NCI-H524 (cell line): ENCODE measurements at places on chromosomes 3 and 15.
A peak's percentile ranks its signal among the peaks of the same experiment; 100 is the strongest.

GRCh38 chr15:61780278-61780980 lies 279.8 kb downstream of the VPS13C start:
- DNase-seq, result no peak

- no peak for DNase-seq
These were observed 576.1 kb downstream of the OTOL1 start for GRCh38 chr3:162072656-162073164.

- DNase-seq, result peak; percentile 39
These were observed 573.4 kb upstream of the DPPA4 start for GRCh38 chr3:109910772-109911171.

DNA sequence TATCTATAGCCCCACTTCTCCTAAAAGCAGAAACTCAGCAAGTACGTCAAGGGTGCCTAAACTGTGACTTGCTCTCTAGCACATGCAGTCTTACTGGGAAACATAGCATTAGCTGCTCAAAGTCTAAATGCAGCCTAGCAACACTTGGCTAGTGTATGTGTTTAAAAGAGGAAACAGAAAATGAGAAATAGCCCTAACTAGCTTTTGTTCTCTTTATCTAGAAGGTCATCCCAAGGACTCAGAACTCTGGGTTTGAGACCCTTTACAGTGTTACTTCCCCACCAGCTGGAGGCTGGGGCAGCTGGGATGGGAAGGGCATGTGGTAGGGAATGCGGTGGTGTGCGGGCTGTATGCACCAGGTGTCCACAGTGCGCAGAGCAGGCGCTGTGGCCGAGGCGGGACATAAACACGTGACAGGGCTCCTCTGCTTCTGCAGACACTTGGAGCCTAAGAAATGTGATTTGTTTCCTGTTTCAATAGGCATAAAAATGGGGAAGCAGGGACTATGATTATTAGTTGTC lies 13.3 kb downstream of the ETV5 start:
- DNase-seq, result no peak

DNA sequence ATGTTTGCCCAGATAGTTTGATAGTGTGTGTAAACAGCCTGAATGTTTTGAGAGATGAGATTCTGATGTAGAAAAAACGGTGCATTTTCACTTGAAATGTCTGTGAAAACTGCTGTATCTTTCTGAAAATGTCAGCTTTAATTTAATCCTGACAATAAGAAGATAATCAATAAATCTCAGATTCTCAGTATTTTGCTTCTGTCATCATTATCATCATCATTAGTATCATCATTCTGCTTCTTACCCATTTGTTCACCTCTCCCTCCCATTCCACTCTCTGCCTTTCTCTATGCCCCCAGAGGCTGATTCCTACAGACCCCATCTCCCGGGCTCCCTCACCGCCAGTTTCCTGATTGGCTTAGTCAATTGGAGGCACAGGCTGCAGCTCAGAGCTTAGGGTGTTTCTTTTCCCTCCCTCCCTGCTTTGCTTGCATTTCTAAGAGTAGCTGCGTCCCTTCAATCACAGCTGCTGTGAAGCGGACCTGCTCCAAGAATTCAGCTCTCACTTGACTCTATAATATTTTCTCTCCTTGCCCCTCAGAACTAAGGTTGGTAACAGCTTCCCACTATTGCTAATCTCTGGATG lies 8.2 kb upstream of the SNTN start:
- DNase-seq, result no peak

DNA sequence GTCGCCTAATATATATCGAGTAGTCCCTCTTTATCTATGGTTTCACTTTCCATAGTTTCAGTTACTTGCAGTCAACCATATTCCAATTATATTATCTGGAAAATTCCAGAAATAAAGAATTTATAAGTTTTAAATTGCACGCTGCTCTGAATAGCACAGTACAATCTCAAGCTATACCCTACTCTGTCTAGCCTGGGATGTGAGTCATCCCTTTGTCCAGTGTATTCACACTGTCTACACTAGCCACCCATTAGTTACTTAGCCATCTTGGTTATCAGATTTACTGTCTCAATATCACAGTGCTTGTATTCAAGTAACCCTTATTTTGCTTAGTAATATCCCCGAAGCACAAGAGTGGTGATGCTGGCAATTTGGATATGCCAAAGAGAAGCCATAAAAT lies 72.1 kb upstream of the EOMES start:
- no peak for DNase-seq

- DNase-seq, result no peak
These were observed 39.2 kb upstream of the SPSB4 start for GRCh38 chr3:141011997-141012262.

GRCh38 chr15:83710452-83710851 lies 56.5 kb downstream of the ADAMTSL3 start:
- DNase-seq, result no peak

GRCh38 chr3:196454935-196455334 lies 22.7 kb upstream of the UBXN7 start:
- DNase-seq, result no peak

DNA sequence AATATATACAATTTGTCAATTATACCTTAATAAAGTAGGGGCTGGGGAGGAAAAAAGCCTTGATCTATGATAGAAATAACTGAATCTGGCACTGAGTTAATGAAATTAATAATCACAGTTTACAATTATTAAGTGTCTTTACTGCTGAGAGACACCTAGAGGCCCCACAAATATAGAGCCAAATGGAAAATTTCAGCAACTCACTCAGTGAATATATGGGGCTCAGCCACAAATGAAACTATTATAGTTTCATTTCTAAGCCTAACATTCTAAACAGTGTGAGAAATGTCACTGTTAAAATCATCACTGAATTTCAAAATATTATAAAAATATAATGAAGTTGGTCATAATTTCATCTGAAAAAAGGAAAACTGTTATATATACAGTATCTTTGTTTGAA lies 40.3 kb downstream of the GNB4 start:
- no peak for DNase-seq

DNA sequence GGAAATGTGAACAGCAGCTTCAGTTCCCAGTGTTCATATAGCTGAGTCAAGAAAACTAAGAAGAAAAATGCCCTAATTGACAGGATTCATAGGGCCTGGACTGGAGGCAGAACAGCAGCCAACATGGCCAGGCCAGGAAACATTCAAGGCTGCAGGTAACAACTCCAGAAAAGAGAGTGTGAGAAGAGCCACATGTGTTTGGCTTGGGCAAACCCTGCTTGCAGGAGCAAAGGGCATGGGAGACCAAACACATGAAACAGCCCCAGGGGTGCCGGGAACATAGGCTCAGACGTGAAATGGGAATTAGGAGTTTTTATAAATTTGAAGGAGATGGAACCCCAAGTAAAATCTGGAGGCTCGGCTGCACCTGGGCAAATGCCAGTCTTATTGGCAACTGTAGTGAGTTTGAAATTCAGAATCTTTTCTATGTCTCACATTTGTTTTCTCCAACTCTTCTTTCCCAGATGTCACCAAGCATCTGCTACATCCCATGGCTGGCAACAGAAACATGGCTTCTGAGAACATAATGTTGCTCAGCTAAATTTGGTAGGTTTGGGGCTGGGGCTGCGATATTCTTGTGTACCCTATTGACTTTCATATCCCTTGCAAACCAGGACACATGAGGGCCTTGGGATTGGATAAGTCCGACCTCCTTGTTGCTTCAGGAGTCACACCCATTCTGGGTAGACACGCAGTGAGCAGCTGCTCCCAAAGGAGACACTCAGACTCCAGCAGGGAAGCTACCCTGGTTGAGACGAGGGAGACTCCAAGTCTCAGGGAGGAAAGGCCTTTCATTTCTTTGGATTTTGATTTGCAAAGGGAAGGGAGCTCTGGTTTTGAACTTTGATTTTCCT lies 98.9 kb upstream of the CLSTN2 start:
- DNase-seq, result no peak

- DNase-seq, result no peak
These were observed 5.6 kb downstream of the PCYT1A start for GRCh38 chr3:196281962-196282361.

GRCh38 chr3:16529264-16529663 lies 15.8 kb upstream of the RFTN1 start:
- DNase-seq, result no peak

DNA sequence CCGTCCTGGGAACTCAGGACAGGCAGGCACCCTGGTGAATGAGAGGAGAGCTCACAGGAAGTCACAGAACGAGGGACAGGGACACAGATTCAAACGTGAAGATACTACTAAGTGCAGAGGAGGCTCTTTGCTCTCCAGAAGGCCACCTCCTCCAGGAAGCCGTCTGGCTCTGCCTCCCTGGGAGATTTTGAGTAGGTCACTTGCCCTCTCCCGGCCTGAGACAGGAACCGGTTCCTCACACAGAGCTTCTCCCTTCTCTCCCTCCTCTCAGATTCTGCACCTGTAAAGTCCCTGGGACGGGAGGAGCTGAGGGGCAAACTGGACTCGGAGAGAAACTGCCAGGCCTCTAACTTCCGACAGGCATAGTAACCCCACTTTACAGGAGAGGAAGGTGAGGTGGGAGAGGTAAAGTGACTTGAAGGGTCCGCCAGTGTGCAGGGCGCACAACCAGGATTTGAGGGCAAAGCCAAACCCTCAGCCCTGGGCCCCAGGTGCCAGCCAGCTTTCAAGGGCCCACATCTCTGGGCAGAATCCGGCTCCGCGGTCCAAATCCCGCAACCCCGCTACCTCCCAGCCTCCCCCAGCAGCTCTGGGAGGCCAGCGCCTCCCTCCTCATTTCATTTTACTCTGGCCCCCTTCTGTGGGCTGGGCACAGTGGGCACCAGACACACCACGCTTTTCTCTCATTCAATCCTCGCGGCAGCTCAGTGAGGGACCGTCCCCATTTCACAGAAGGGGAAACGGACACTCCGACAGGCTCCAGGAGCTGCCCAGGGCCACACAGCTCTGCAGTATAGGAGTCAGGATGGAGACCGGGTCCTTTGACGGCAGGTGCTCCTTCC lies 150.2 kb downstream of the SMAD6 start:
- no peak for DNase-seq

DNA sequence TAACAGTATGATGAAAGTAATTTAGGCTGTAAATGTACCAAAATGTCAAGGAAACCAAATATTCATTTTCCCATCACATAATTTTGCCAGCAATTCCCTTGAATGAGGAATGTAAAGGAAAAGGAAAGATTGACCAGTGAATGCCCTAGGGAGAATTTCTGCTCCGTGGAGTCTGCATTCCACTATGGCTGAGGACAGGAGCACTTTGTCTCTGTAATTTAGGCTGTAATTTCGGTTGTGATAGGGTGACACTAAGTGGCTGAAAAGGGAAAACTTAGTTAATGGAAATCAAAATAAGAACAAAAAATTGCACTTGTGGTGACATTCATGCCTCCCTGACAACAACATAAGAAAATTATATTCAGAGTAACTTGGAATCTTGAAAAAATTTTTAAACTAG lies 8.3 kb upstream of the TMEM207 start:
- DNase-seq, result no peak

- DNase-seq, result no peak
These were observed 198.2 kb upstream of the UBE2E2 start for GRCh38 chr3:23004971-23005370.

- no peak for DNase-seq
These were observed 846.9 kb downstream of the NSUN3 start for GRCh38 chr3:94909726-94910125.

DNA sequence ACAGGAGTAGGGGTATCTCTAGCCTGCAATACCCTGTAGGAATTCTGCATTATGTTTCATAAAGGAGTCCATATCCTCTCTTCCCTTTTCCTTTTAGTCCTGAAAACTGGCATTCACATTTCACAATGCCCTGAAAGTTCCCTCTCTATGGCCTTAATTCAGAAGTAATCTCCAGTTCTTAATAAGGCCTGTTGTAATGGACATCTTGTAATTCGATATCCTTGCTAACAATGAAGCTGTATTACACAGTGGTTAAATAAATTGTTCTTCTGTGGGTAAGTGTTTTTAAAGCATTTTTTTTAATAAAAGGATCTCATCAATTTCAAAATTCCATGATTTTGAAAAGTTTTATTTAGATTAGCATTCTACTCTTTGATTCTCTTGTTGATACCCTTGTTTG lies 34.3 kb upstream of the NEO1 start:
- peak; percentile 11 for DNase-seq

- DNase-seq, result no peak
These were observed 112.7 kb downstream of the SYNPR start for GRCh38 chr3:63390710-63391230.

DNA sequence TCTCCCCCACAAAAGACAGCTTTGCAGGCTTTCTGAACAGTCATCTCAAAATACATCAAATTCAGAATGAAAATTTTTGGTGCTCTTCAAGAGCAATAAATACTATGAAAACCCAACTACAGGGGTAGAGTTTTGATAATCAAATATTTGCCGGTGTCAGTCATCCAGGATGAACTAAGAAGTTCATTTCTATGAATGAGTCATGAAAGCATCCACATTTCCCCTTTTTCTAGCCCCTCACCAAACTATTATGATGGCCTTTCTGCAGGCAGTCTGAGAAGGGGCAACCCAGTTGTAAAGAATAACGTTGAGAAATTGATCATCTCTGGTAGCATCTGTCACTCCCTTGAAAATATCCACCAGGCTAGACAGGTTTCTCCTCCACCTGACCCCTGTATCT lies 3.1 kb upstream of the LPCAT4 start:
- DNase-seq, result no peak

DNA sequence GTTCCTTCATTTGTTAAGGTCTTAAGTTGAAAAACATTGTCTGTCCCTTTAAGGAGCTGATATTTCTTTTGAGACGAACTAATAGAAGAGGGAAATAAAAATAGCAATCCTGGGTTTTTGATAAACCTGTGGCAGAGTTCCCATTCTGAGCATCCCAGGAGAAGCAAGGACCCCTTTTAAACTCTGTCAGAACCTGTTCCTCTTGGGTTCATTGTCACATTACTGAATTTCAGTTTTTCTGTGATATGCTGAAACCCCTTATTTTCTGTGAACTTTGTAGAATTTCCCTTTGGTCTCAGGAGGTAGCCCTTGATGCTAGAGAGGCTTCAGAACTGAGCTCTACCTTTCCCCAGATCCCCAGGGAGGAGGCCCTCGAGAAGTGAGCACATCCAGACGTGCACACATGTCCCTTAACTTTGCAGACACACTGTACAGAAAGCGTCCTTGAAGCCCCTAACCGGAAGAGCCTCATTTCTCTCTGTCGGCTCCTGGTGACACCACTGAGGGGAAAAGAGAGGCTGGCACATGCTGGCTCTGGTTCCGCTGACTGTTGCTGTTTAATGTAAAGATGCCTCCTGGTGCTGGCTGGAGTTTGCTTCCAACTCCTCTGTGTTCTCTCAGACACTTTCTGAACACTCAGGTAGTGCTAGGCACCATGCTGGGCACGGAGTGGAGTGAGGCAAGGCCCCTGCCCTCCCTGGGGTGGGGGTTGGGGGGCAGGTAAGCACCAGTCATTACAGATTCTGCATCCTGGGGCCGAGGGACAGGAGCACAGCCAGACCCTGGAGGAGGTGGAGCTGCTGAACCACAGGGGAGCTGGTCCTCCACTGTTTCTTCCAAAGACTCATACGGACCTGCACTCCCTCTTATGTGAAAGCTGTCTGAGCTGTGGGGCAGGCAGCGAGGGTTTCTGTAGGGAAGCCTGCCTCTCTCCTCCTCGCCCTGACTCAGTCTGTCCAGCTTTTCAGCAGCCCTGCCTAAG lies 77.5 kb downstream of the CHDH start:
- DNase-seq, result no peak

DNA sequence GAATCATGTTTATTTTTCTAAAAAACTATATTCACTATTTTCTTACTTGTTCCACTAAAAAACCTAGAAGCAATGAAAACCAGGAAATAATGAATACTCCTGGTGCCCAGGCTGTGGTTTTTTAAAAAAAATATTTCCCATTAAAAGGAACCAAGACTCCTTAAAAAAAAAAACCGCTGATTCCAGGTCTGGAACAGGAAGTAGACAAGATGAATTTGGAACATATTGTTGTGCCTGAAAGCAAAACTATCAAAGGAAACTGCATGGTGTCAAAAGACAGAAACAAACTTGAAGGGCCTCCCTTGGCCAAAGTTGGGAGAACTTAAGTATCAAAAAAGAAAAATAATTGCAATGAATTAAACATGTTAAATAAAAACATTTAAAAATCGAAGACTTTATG lies 245.3 kb upstream of the P2RY1 start:
- no peak for DNase-seq
